Inflammatory macrophage treated with lipopolysaccharide for 4 hours (primary cell): ENCODE measurements at places on chromosomes 6 and 20.

GRCh38 chr6:119337252-119337651, 12.3 kb downstream of the MAN1A1 start:
- DNase-seq: no peak

- no peak for DNase-seq
These were observed 300.3 kb downstream of the NRN1 start for GRCh38 chr6:5706124-5707033.

DNA sequence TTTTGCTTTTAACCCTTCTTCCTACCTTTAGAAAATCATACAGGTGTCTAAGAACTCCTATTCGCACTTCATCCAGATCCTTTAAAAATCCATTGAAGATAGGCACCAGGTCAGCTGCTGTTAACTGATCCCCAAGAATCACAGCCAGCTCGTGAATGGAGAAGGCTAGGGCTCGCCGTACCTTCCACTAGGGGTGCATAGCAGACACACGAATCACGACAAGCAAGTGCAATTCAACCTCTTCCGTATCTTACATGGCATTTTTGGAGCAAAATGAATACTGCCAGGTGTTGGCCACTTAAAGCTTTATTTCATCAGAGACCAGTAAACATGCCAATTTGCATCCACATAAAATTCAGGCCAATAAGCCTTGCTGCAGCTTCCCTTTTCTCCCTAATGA, 10.8 kb upstream of the ANKRD60 start:
- DNase-seq: no peak

DNA sequence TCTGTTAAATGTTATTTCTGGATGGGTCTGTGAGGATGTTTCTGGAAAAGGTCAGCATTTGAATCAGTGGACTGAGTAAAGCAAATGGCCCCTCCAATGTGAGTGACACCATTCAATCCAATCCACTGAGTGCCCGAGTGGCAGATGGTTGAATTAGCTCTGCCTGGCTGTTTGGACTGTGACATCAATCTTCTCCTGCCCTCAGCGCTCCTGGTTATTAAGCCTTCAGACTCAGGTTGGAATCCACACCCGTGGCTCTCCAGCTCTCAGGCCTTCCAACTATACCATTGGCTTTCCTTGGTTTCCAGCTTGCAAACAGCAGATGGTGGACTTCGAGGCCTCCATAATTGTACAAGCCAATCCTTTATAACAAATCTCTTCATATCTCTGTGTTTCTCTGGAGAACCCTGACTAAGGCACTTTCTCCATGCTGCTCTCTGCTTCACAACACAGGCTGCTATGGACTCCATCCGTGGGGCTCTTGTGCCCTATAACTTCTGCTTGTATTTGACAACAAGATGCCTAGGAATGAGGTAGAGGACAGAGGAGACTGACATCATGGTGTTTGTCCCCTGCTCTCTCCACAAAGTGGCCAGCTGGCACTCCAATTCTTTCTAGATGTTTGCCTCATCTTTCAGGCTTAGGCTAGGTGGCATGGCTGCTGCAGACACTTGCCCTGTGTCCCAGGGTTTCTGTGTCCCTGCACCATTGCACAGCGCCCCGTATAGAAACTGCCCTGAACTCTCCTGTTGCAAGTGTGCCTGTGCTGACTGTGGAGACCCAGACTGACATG, 4.8 kb upstream of the CSTL1 start:
- DNase-seq: no peak

GRCh38 chr6:85975957-85976356, 333.3 kb upstream of the SYNCRIP start:
- no peak for DNase-seq

- no peak for DNase-seq
These were observed 21.8 kb downstream of the LMBRD1 start for GRCh38 chr6:69774740-69775584.

- DNase-seq: no peak
These were observed 35.3 kb downstream of the KCTD20 start for GRCh38 chr6:36478051-36478526.

GRCh38 chr6:139625998-139626975, 251.8 kb upstream of the CITED2 start:
- peak; percentile 89 for DNase-seq

GRCh38 chr6:37625591-37626374, 71.9 kb downstream of the MDGA1 start:
- DNase-seq: no peak

DNA sequence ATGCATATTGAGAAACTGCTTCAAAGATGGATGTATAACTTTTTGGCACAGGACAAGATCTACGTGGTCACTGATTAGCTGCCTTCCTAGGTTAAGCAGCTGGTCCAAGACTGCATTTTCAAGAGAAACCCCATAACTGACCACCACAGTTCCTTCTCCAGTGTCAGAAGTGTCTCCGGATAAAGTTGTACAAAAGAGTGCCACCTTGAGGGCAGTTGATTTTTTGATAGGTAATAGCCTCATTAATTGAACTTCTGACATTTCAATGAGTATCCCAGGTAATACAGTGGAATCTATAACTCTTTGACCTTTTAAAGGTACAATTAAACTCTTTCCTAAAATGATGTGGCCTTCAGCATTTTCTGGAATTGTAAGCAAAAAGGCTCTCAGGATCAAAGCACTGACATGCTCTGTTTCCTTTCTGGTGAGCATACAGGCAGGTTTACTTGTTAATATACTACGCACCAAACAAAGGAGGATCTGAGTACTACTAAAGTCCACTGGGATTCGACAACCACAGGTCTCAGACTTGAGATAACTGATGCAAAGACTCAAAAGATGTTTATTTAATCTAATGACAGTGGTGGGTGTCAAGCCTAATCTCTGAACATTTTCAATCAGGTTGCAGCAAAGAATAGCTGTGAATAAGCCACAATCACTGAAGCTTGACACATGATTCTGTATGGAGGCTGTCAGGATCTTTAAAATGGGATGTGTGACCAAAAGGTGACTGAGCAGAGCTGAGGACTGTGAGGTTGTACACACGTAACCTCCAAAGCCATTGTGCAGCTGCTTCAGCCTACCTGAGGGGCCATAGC, 21.2 kb downstream of the MKKS start:
- no peak for DNase-seq

- DNase-seq: no peak
These were observed 28.0 kb downstream of the RAB44 start for GRCh38 chr6:36725581-36725980.

GRCh38 chr6:36232172-36232571, 35.6 kb downstream of the BRPF3 start:
- peak; percentile 32 for DNase-seq

GRCh38 chr6:30465595-30466306, 23.6 kb upstream of the HLA-E start:
- peak; percentile 37 for DNase-seq

GRCh38 chr6:2718334-2719092, 32.2 kb downstream of the MYLK4 start:
- peak; percentile 40 for DNase-seq

DNA sequence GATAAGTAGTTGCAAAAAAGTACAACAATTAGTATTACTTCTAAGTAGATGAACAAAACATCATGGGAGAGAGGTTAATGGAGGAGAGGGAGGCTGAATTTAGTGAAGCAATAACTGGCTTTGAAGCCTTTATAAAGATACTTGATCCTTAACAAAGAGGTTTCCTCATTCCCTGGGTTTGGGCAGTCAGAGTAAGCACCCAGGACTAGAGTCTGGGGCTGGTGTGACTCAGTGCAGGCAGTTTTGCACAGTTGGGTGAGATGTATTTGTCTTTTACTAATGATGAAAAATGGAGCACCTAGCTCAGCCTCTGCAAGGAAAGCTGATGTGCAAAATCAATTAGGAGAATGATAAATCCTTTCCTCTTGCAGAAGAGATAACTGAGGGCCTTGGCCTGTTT, 11.8 kb upstream of the OPN5 start:
- no peak for DNase-seq

DNA sequence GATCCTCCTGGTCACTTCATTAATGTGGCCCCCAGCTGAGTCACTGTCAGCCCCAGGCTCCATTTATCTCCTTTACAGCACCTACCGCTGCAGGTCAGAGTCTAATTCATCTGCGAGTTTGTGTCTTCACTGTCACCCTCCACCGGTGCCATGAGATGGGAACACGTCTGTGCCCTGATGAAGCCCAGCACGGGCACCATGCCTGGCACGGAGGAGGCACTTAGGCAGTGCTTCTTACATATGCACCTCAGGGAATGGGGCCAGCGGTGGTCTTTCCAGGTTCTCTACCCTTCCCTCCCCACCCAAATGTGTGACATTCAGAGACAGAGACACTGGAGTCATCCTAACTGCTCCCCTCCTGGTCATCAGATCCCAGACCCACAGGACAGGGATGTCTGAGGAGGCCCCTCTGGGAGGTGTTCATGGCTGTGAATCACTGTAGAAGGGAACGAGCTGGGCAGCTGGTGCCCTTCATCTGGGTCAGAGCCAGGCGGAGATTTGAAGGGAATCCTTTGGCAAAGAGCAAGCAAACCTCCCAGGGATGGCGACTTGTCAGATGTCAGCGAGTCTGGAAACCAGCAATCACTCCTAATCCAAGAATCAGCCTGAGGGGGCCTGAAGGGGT, 364.6 kb downstream of the PREX1 start:
- DNase-seq: no peak

- peak; percentile 79 for DNase-seq
These were observed 135.7 kb downstream of the BCAS1 start for GRCh38 chr20:53934421-53935343.

DNA sequence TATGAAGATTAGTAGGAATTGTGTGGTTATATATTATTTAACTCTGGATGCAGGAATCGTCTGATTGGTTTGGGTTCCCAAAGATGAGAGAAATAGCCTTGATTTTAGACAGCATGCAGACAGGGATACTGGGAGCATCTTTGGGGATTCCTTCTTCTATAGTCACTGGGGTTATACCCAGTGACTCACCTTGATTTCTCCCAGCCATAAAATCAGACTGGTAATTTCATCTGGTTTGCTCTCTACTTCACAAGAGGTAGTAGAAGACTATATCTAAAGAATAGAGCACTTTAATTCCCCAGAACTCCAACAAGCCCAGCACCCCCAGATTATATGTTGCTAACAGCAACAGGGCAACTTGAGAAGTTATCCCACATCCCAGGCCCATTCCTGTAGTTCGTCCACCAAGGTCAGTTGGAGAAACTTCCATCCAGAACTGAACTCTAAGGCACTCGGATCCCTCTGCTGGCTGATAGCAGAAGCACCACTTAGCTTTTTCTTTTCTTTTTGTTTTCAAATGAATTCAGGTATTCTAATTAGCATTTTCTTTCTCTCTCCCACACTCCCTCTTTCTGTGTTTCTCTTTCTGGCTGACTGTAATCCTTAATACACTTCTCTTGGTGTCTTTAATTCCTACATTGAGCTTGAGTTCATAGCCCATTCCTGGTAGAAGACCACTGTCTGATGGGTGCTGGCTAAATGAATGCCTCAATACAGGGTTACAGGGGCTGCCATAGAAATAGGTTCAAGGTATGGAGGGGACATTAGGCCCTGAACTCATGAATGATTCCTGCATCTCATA, 20.4 kb upstream of the EFHC1 start:
- peak; percentile 58 for DNase-seq

- no peak for DNase-seq
These were observed 20.3 kb downstream of the ENPP1 start for GRCh38 chr6:131828080-131828479.

- DNase-seq: no peak
These were observed 13.5 kb downstream of the HLA-A start for GRCh38 chr6:29955783-29956182.
